Mesenteric fat pad (tissue), 1 donor: ENCODE measurements at places on chromosomes 1 and 21. TPM values are rescaled to one million over a fixed set of nuclear protein-coding genes. Genes with fewer than 3 reads are reported as not detected.

DNA sequence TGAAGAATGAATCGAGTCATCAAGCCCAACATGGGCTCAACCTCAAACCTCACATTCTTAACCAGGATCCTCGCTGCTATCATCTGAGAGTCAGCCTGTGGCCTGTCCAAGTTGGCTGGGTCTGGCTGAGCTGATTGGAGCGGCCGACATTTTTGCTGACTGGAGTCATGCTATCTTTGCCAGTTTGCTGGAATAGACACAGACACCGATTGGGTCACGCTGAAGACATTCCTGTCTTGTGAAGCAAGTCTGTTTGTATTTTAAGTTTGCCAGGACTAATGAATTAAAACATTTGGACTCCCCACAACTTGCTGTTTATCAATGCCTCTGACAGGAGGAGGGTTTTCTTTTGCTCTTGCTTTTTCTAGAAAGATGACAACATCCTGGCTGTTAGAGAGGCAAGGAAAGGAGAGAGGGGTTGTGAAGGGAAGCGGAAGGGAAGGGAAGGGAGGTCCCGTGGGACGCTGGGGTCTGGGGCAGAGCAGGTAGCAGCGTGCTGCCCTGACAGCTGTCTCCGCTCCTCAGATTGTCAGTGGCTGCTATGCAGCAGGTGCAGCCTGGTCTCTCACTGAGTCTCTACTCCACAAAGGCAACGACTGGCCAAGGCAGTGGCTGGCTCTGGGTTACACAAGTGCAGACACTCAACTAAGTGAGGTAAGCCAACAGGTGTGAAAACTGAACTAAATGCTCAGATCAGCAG lies at the start of gene MAP3K7CL:
TSS of gene MAP3K7CL (plus strand) at position 375 of the 700 bp plus-strand sequence. CDS start 2,701 bp downstream, outside the sequence.
- DNase-seq: no peak

GJA8 gene
- total RNA-seq: not detected

GRCh38 chr1:204265665-204266064 lies 51.9 kb upstream of the GOLT1A start:
- no peak for DNase-seq

- DNase-seq: peak; percentile 74
Observed at GRCh38 chr1:55056632-55056992, 17.3 kb downstream of the PCSK9 start.

C1orf21 gene
- 49.5 TPM for total RNA-seq
